Iris pigment epithelial cell (primary cell): ENCODE measurements at places on chromosomes 12 and 14.
A peak's percentile ranks its signal among the peaks of the same experiment; 100 is the strongest.

DNA sequence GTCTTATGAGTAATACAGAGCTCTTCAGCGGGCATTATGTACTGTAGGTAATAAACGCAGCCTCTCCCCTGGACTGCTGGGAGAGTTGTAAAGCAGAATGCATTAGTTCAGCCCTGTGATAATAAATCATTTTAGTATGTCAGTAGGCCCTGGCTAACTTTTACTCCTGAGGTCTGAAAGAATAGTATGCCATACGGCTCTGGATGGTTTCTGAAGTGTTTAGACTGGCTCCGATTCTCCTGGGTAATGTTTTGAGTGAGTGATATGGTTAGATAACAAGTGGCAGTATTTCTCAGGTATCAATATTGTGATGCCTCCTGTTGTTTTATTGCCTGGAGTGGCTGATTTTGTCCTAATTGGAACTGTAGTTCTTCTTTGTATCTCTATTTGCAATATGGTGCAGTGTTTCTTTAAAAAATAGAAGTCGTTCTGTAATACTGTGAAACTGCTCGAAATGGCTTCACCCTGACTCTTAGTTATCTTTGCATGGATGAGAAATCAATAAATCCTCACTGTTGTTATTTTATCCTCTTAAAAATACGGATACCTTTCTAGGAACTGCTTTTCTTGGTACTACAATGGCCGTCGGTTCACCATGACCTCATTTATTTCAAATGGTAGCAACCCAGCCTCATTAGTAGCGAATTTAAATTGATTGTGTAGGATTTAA, 100.2 kb downstream of the PDZRN4 start:
- DNase-seq: no peak

GRCh38 chr12:130880411-130880885, 8.6 kb downstream of the RAN start:
- DNase-seq: no peak

DNA sequence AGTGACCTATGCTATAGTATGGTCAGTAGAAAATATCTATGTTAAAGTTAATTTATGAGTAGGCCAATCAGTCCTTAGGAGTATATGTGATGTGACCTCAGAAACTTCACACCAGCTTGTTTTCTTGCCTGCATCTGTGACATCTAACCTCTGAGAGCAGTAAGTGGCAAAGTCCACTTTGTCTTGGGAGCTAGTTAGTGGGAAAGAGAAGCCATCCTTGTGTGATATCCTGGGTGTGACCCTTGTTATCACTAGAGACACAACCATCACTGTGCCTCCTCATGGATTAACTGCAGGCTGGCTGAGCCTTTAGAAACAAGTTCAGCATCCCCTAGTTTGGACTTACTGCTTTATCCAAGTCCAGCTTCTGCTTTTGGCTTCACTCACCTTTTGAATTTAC, 170.6 kb upstream of the STXBP6 start:
- DNase-seq: no peak

GRCh38 chr14:42353315-42353714, 746.6 kb downstream of the LRFN5 start:
- DNase-seq: no peak

GRCh38 chr14:23376482-23377197, at the start of gene CMTM5:
Gene CMTM5, plus strand, starts transcription at chr14:23377046. Its CDS starts 206 bp downstream, at chr14:23377252.
- no peak for DNase-seq

DNA sequence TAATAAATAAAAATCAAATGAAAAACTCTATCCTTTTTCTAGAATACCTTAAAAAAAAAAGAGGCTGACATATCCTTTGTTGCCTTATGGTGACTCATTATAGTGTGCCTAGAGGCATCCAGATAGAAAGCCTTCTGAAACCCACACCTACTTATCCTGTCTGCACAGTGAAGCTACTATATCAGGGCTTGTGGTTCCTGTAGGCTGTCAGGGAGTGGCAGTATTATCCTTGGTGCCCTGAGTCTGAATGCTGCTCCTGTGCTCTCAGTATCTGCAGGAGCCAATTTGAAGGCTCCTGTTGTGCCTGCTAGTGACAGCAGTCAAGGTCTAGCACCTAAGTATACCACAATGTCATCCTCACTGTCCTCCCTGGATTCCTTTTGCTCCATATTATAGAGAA, 168.4 kb upstream of the AVPR1A start:
- DNase-seq: peak; percentile 23

GRCh38 chr12:90989686-90990111, 15.1 kb downstream of the EPYC start:
- DNase-seq: no peak

DNA sequence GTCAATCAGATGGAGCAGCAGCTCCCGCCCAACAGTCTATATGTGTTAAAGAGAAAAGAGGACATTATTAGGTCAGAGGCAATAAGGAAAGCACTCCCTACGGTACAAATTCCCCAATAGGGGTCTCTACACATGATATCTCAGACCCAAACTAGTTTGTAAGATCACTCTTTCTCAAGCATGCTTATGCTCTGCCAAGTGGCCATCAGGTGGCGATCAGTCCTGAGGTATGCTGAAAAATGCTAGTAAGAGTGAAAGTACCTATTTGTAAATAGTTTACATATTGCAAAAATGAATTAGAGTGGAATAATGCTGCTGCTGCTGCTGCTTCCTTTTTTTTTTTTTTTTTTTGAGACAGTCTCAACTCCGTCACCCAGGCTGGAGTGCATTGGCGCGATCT, 61.0 kb downstream of the CPM start:
- no peak for DNase-seq

DNA sequence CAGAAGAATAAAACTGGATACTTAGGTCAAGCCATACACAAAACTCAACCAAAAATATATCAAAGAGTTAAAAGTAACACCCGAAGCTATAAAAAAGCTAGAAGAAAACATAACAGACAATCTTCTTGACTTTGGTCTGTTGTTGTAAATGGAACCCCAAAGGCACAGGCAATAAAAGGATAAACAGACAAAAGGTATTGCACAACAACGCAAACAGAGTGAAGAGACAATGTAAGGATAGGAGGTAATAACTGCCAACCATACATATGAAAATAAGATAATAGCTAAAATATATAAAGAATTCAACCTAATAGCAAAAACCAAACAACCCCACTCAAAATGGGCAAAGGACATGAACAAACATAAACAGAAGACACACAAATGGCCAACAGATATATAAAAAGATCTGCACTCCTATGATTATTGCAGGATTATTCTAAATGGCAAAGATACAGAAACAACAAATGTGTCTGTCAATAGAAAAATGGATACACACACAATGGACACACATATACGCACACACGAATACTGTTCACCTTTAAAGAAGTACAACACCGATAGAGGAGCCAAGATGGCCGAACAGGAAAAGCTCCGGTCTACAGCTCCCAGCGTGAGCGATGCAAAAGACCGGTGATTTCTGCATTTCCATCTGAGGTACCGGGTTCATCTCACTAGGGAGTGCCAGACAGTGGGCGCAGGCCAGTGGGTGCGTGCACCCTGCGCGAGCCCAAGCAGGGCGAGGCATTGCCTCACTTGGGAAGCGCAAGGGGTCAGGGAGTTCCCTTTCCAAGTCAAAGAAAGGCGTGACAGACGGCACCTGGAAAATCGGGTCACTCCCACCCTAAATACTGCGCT, 1137.1 kb downstream of the FSCB start:
- no peak for DNase-seq

- DNase-seq: peak; percentile 79
Measured at GRCh38 chr14:59583755-59584154, 7.1 kb upstream of the CCDC175 start.

GRCh38 chr12:29278673-29279420, 102.1 kb downstream of the ERGIC2 start:
- DNase-seq: peak; percentile 60

- peak; percentile 85 for DNase-seq
Measured at GRCh38 chr14:60981633-60982455, 799 bp downstream of the SLC38A6 start.

GRCh38 chr12:12714276-12715021, 2.7 kb upstream of the CDKN1B start:
- peak; percentile 50 for DNase-seq

DNA sequence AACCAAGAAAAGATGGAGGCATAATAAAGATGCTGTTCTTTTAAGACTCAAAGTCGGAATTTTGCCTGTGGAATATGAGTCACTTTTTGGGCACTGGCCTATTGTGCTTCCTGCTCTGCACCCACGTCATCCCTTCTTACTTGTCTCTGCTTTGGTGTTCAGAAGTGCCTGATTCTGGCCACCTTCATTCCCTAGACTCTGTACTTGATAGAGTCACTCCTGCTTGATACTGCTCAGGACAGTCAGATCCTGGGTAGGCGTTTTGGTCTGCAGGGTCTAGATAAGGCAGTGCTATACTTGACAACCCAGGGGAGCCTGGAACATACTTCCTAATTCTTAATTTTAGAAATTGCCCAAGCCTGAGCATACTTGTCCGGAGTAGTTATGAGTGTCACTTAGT, 1.9 kb downstream of the LRRK2 start:
- peak; percentile 90 for DNase-seq

DNA sequence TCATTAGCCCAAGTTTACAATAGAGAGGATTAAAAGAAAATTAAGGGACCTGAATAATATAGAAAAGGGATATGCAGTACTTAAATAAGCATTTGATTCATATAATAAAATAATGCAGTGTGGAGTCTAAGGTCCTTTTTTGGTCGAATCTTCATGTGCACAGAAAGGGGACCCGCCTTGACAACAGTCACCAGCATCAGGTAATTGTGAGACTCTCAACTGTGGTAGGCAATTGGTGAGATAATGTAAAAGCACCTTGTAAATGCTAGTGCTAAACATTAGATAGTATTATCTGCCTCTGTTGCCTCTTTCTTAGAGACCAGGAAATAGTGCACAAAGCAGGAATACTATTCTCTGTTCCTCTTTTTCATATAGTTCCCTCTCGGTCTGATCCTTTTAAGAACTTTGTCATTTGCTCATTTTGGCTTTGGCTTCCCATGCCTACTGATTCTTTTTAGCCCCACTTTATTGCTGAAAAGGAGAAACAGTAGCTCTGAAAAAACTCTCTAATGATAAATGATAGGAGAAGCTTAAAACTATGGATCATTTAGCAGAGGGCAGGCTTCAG, 17.5 kb downstream of the CHPT1 start:
- DNase-seq: no peak

GRCh38 chr12:92493816-92494215, 209.0 kb upstream of the PLEKHG7 start:
- peak; percentile 44 for DNase-seq

- DNase-seq: peak; percentile 45
Measured at GRCh38 chr14:32077081-32078022, at the start of gene ARHGAP5. Gene ARHGAP5, plus strand, starts transcription at chr14:32077304. Its CDS starts 13,366 bp downstream, at chr14:32090670.

DNA sequence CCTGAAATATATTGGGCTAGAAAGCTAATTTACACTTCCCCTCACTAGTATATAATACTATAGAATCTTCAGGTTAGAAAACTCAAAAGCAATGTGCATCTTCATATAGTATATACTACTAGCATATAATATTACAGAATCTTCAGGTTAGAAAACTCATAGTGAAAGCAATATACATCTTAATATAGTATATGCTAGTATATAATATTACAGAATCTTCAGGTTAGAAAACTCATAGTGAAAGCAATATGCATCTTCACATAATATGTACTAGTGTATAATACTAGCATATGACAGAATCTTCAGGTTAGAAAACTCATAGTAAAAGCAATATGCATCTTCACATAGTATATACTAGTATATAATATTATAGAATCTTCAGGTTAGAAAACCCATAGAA, 329.6 kb downstream of the ZFP36L1 start:
- DNase-seq: no peak

DNA sequence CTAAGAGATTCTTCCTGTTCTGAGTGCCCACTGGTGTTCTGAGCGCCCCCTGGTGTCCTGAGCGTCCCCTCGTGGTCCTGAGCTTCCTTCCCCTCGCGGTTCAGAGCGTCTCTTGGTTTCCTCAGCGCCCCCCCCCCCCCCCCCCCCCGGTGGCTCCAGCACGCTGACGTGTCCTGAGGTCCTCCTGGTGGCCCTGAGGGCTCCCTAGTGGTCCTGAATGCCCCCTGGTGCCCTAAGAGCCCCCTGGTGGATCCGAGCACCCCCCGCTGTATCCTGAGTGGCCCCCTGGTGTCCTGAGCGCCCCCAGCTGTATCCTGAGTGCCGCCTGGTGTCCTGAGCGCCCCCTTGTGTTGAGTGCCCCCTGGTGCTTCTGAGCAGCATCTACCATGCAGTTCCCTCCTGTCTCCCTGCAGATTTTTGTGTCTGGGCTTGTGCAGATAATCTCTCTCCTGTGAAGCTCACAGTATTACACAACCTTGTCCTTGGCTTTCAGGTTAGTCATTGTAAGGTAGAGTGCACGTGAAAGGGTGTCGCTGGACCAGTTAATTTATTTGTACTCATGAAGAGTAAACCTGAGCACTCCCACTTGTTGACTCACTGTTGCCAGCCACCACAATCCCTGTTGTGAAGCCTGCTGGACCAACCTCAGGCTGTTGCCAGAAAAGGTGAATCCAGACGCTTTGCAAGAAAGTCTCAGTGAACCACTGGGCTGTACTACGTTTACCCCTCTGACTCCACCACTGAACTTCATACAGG, 1168.4 kb downstream of the TMEM121 start:
- no peak for DNase-seq

DNA sequence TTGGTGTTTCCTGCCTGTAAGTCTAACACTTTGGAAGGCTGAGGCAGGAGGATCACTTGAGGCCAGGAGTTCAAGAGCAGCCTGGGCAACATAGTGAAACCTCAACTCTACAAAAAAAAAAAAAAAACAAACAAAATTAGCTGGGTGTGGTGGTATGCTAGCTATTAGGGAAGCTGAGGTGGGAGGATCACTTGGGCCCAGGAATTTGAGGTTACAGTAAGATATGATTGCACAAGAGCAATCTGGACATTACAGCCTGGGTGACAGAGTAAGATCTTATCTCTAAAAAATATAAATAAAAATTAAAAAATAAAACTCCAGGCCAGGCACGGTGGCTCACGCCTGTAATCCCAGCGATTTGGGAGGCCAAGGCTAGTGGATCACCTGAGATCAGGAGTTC, 39.8 kb upstream of the CMKLR1 start:
- no peak for DNase-seq

- peak; percentile 36 for DNase-seq
Measured at GRCh38 chr12:111276146-111276545, 92.7 kb downstream of the PHETA1 start.

DNA sequence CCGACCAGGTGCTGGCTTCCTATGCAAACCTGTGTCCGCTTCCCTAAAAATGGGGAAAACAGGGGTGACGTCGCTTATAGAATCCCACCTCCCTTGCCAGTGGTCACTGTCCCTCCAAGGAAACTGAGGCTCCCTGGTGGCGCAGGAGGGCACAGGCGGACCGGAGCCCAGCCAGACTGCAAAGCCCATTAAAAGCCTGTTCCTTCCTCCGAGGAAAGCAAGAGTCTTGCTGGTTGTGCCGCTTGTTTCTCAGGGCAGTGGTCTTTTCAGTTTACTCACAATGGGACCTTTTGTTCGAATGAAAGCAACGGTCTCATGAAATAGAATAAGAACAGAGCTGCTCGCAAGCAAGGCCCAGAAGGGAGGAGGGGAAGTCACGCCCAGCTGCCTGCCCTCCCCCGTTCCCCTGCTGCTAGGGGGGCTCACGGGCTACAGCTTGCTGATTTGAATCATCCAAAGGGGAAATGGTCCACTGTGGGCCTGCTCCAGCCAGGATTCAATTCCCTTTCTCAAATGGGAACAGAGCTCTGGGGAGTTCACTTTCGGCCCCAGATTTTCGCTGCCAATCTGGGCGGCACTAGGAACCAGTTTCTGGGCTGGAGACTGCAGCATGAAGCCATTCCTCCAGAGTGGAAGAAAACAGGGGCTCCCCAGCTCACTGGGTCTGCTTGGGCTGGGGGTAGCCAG, 4.6 kb upstream of the SELPLG start:
- DNase-seq: no peak

GRCh38 chr12:49982246-49983087, 9.7 kb downstream of the AQP6 start:
- peak; percentile 41 for DNase-seq
